Right renal cortex interstitium (tissue), 3 donors: ENCODE measurements at places on chromosomes 1 and 21.

GRCh38 chr1:244327533-244327932 lies 124.2 kb downstream of the ADSS2 start:
- DNase-seq, result no peak

DNA sequence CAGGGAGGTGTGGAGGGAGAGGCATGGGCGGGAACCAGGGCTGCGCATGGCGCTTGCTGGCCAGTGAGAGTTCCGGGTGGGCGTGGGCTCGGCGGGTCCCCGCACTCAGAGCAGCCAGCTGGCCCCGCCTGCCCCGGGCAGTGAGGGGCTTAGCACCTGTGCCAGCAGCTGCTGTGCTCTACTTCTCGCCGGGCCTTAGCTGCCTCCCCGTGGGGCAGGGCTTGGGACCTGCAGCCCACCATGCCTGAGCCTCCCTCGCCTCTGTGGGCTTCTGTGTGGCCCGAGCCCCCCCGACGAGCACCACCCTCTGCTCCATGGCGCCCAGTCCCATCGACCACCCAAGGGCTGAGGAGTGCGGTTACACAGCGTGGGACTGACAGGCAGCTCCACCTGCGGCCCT lies 38.6 kb upstream of the WARS2 start:
- no peak for DNase-seq

GRCh38 chr1:70038025-70038424 lies 167.4 kb downstream of the LRRC40 start:
- DNase-seq, result no peak

DNA sequence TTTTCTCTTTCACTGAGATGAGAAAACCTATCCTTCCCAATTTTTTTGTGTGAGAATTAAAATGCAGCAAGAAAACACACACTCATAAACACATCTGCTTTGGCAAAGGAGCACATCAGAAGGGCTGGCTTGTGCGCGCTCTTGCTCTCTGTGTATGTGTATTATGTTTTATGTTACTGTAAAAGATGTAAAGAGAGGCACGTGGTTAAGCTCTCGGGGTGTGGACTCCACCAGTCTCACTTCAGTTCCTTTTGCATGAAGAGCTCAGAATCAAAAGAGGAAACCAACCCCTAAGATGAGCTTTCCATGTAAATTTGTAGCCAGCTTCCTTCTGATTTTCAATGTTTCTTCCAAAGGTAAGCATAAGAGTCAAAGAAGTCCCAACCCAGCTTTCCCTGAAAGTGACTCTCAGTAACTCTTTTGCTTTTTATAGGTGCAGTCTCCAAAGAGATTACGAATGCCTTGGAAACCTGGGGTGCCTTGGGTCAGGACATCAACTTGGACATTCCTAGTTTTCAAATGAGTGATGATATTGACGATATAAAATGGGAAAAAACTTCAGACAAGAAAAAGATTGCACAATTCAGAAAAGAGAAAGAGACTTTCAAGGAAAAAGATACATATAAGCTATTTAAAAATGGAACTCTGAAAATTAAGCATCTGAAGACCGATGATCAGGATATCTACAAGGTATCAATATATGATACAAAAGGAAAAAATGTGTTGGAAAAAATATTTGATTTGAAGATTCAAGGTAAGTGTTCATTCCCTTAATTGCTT lies at the start of gene CD2:
Gene CD2 (plus strand): TSS at position 233 of the 780 bp plus-strand sequence. CDS start 63 bp downstream, at position 296.
- DNase-seq, result no peak

DNA sequence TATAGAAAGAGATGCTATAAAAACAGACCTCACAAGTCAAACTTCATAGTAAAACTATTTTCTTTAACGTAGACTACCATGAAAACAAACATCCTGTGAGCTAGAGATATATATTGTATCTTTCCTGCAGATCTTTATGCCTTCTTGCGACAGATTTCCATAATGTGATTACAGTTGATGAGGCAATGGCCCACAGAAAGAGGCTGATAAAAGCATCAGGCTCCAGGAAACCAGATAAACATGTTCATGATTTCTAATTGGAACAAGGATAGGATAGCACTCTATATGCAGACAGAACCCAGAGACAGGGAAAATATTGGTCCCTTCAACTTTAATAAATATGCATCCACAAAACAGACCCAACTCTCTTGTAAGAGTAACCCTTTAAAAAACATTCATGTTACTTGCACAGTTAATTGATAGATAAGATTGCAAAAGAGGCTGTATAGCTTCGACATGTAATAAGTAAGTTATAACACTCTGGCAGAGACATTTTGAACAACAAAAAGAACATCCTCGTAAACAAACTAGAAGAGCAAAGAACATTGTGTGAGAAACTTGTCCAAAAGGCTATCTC lies 329.4 kb downstream of the AGBL4 start:
- no peak for DNase-seq

GRCh38 chr1:228933753-228934152 lies 198.5 kb downstream of the RHOU start:
- no peak for DNase-seq
